ENCODE measurements at places on chromosomes 1 and 21.

DNA sequence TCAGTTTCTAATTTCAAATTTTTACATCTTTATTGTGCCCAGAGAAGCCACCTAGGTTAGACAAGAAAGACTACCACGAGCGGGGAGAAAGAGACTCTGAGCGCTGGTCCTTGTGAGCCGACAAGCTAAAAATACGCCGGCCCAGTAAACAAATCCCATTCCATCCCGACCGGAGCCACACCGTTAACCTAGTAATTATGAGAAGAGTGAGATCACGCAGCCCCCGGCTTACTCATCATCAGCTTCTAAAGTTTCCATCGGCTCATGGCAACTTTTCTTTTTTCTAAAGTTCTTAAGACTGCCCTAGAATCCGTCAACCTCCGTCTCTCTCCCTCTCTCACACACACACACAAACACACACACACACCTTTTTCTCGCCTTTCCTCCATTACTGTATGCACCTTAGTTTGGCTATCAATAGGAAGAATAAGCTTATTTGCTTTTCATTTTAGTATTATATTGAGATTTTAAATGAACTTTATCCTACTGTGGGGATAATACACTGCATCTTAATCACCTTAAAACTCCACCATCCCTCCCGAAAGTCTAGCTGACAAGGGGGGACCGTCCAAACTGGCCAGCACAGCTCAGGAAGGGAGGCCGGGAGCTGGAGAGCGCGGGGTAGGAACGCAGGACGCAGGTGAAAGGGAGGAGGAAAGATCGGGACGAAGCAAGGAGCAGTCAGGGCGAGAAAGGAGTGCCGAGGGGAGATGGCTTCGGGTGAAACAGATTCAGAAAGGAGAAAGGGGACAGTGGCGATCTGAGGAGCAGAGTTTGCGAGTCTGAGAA, 728 bp downstream of the OTUD7B start:
- peak; percentile 54 for DNase-seq

DNA sequence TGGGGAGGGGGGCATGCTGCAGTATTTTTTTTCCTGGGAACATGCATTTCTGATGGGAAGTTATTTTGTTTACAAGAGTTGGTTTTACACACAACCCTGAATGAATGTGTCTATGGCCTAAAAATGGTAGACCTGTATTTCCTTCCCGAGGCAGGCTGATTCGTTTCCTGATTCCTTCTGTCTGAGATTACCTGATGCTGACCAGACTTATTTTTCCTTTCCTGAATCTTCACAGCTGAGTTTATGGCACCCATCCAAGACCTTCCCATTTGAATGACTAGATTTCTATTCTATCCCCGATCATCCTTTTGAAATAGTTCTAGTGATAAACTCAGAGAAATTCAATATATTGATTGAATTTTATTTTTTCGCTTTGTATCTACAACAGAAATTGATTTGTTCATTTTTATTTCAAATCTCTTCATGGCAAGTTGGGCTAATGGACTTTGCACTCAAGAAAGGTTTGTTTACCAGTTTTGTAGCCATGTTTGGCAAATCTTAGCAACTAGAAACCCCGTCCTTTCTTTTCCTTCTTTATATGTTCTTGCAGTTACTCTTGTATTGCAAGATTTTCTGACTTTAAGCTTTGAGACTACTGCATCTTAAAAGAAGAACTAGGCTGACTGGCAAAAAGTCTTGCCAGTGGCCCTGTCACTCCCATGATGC, 15.9 kb upstream of the PLEKHM2 start:
- no peak for DNase-seq

DNA sequence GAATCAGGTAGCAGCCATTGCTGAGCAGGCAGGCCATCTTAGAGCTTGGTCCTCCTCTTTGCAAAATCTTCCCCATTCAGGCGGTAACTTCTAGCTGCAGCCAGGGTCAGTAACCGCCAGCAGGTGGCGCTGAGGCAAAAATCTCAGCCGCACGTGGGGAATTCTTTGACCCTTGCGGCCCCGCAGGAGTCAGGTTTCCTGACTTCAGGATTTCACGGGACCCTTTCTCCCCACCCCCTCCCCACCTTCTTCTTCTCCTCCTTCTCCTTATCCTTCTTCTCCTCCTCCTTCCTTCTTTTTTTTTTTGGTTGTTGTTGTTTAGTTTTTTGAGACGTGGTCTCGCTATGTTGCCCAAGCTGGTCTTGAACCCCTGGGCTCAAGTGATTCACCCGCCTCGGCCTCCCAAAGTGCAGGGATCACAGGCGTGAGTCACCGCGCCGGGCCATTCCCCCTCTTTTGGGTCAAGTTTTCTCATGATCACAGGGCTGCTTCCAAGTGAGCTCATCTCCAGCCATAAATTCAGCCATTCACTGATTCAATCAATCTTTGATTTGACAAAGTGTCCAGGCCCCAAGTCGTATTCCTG, 33.4 kb upstream of the TENT5B start:
- DNase-seq = no peak

- no peak for DNase-seq
Measured at GRCh38 chr1:95407131-95407885, 173.3 kb downstream of the RWDD3 start.

- no peak for DNase-seq
Measured at GRCh38 chr1:169708647-169709046, 2.8 kb downstream of the SELL start.

GRCh38 chr21:38178653-38179470, 77.9 kb upstream of the KCNJ15 start:
- no peak for DNase-seq

- DNase-seq = peak; percentile 56
Measured at GRCh38 chr1:41416552-41417334, 55.5 kb downstream of the FOXO6 start.

DNA sequence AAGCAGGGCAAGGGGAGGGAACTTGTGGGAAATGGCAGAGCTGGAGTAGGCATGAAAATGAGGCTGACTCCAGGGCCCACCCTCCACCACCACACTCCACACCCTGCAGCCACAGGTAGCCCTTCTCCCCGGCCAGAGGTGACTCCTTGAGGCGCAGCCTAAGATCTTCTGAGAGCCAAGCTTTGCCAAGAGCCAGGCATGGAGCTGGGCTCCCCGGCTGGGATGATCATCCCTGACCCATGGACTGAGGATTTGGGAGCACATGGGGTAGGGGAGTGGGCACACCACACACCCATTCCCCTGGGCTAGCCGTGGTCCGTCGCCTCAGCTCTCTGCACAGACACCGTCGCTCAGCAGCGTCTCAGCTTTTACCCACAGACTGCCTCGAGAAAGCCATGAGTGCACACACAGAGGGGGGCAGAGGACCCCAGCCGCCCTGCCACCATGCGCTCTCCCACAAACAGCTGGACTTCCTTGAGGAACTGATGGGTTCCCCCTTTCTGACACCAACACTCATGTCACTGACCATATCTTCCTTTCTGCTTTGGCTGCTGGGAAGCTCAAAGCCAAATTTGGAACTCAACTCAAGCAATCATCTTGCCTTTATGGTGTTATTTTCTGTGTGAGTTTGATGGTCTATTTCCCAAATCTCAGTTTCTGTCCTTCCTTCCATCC, 123.6 kb upstream of the RUNX3 start:
- DNase-seq = no peak

- peak; percentile 46 for DNase-seq
Measured at GRCh38 chr1:74504125-74504932, 8.1 kb downstream of the LRRC53 start.

GRCh38 chr1:201304126-201304525, 20.8 kb downstream of the PKP1 start:
- DNase-seq = no peak

DNA sequence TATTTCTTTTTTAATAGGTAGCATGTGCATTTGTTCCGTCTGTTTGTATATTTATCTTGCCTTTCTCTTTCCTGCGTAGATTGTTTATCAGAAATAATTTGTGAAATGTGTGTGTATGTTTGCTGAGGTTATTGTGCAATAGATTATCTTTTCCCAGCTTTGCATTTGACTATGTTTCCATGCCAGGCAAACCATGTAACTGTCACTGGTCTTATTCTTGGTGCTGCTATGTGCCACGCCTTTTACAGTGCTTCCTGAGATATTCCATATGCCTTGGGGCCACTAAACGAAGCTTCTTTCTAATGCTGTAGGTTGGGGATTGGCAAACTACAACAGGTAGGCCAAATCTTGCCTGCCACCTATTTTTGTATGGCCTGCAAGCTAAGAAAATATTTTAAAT, 598.8 kb downstream of the PLPP3 start:
- no peak for DNase-seq

- no peak for DNase-seq
Measured at GRCh38 chr1:47941609-47942239, 55.5 kb downstream of the TRABD2B start.

DNA sequence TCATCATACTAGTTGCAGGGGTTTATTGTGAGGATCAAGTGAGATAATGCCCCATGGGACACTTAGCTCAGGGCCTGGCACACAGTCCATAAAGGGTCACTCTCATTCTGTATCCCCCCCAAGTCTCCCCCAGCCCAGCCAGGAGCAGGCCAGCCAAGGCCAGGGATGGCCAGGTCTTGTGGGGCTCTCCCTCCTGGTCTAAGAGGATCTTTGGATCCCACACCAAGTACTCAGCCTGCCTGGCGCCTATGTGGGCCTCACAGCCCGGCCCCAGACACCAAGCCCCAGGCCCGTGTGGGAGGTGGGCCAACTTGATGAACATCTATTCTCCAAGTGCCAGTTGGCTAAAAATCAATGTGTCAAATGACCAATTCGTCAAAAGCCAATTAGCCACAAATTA, 117.8 kb downstream of the GLIS1 start:
- DNase-seq = no peak

DNA sequence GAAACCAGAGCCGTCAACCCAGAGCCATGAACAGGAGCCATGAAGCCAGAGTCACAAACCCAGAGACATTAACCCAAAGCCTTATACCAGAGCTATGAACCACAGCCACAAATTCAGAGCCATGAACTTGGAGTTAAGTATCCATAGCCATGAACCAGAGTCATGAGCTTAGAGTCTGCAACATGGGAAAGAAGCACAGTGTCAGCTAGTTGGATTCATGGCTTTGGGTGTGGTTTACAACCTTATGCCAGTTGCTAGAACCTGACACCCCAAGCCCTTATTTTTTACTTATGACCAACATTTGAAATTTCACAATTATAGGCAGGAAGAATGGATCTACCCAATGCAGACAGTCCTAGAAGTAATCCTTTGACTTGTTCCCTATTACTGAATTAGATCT, 128.9 kb upstream of the FAM78B start:
- DNase-seq = no peak

DNA sequence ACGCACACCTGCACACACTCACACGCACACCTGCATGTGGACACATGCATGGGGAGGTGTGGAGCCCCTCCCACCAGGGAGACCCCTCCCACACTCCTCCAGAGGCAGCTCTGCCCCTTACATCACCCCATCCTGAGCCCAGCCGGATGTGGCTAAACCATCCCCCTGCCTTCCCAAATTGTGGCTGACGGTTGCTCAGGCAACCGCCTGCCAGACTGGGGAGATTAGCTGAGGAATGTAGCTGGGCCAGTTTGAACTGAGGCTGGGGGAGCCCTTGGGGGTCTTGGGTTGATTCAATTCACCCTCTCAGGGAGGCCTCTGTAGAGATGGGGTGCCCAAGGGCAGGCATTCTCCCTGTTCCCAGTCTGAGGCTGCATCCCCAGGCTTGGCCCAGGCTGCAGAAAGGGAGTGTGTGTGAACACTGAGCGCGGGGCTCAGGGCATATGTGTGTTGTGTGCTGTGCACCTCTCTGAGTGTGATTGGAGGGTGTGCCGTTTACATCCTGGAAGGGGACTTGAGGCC, 12.9 kb downstream of the PTPRU start:
- no peak for DNase-seq

- no peak for DNase-seq
Measured at GRCh38 chr21:27636656-27637055, 669.8 kb upstream of the ADAMTS5 start.

GRCh38 chr1:224767031-224767430, 150.9 kb downstream of the CNIH3 start:
- DNase-seq = no peak

DNA sequence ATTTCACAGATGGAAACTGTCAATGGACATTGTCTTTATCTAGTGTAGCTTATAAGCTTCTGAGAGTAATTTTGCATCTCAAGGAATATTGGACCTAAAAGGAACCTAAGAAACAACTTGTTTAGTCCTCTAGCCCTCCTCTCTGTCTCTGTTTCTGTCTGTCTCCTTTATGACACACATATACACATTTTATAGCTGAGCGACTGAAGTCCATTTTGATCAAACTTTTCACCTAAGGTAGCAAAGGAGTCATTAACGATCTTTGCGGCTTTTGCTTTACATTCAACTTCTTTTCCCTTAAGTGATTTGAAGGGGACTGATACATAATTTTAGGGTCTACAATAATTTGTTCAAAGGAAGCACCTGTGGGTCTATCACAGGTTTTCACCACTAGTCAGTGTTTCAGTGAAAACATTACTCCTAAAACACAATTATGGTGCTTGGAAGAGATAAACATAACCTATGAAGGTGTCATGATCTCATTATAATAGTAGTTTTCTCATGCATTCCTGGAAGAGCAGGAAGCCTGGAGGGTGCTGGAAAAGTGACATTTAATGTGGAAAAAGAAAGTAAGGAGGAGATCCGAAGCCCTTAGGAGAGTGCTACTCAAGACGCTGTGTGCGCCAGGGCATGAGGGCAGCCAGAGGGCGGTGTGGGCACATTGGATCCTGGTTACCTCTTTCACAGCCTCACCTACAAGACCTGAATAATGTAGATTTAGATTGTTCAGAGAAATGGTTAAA, 248.6 kb downstream of the DNM3 start:
- no peak for DNase-seq

- no peak for DNase-seq
Measured at GRCh38 chr1:109762039-109762585, 1.6 kb downstream of the EPS8L3 start.

- no peak for DNase-seq
Measured at GRCh38 chr1:99728494-99729235, 37.8 kb downstream of the FRRS1 start.

- DNase-seq = no peak
Measured at GRCh38 chr1:66624412-66625060, 90.6 kb downstream of the SGIP1 start.

GRCh38 chr1:37410105-37410504, 64.3 kb upstream of the ZC3H12A start:
- DNase-seq = no peak

- no peak for DNase-seq
Measured at GRCh38 chr1:91066538-91066937, 44.7 kb upstream of the ZNF644 start.

All from right renal pelvis (tissue), 4 donors.